HT1080 (cell line): ENCODE measurements at places on chromosomes 12 and 14. TPM values are rescaled to one million over a fixed set of nuclear protein-coding genes. Genes with fewer than 3 reads are reported as not detected.

DNA sequence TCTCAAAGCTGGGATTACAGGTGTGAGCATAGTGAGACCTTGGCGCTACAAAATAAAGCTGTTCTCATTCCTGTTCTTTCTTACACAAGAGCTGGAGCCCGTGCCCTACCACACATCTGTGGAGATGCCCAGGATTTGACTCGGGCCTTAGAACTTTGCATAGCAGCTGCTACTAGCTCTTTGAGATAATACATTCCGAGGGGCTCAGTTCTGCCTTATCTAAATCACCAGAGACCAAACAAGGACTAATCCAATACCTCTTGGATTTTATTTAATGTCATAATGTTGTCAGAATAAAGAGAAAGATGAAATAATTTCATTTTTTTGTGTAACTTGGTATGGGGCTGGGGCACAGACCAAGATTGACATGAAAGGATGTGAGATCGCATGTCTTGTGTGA lies 7.6 kb downstream of the PNP start:
- no peak for DNase-seq

Gene IFNG
- total RNA-seq: not detected in 2 replicates

Gene LTB4R
- 3.8 and 6.5 TPM in 2 replicates for total RNA-seq

Gene FCF1
- 22.7 and 62.8 TPM in 2 replicates for total RNA-seq
